ENCODE measurements at places on chromosomes 16 and 17.
A peak's percentile ranks its signal among the peaks of the same experiment; 100 is the strongest.

- peak; percentile 60 for DNase-seq
These were observed 115.2 kb upstream of the NETO2 start for GRCh38 chr16:47258874-47259461.

- DNase-seq, result peak; percentile 70
These were observed 890 bp upstream of the CLDN7 start for GRCh38 chr17:7262935-7263800.

DNA sequence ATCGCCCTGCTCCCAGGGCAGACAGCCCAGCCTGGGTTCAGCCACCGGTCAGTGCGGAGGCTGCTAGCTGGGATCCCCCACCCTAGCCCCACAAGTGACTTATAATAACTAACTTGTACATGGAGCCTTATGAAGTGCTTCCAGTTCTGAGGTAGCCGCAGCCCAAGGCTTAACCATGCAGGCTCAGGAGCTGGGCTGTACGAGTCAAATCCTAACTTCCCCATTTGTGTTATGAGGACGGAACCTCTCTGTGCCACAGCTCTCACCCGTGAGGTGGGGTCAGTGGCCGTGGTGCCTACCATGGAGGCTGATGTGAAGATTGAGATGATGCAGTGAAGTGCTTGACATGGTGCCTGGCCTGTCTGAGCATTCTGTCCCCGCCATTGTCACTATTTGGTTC is 27.8 kb upstream of the GOSR2 start:
- no peak for DNase-seq

GRCh38 chr17:81238490-81238814 is 403 bp downstream of the TEPSIN start:
- DNase-seq, result no peak

GRCh38 chr17:44376124-44376523 is 12.5 kb upstream of the FAM171A2 start:
- peak; percentile 69 for DNase-seq

GRCh38 chr17:64329588-64329987 is 61.1 kb downstream of the PECAM1 start:
- DNase-seq, result no peak
